CD4-positive, alpha-beta T cell (primary cell): ENCODE measurements at places on chromosomes 12 and 14.
A peak's percentile ranks its signal among the peaks of the same experiment; 100 is the strongest.

GRCh38 chr12:64666054-64666914 is 56.0 kb downstream of the RASSF3 start:
- H3K4me1 ChIP-seq, result peaks cover 74% of the 10 kb centered on the region
- H3K36me3 ChIP-seq, result peaks cover 11% of the 10 kb centered on the region
- peak overlapping the region; percentile 91 for H3K27ac ChIP-seq
- H3K27me3 ChIP-seq, result no peaks in the 10 kb centered on the region
- peak overlapping the region; percentile 35 for H3K4me3 ChIP-seq
- peak; percentile 30 for DNase-seq

- no peaks in the 10 kb centered on the region for H3K4me1 ChIP-seq
- no peak for DNase-seq
- H3K4me3 ChIP-seq, result no peak overlapping the region
- no peak overlapping the region for H3K27ac ChIP-seq
- no peaks in the 10 kb centered on the region for H3K27me3 ChIP-seq
Measured at GRCh38 chr12:90839346-90839745, 115.6 kb downstream of the CCER1 start.

DNA sequence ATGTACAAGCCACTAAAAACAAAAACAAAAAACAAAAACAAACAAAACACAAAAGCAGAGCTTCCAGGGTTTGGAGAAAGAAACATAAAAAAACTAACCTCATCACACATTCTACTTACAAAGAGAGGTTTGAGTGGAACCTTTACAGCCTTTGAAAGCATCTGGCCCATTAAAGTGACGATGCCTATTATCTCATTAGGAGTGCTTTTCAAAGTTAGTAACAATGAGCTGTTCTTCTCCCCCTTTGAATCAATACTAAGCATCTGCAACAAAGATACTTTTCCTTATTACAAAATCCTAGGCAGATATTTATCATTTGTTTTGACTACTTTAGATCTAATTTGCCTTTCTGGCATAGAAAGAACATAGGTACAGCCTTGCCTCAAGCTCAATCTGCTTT is 217.3 kb downstream of the PPM1H start:
- H3K36me3 ChIP-seq, result no peaks in the 10 kb centered on the region
- no peaks in the 10 kb centered on the region for H3K4me1 ChIP-seq
- no peak overlapping the region for H3K4me3 ChIP-seq
- no peak overlapping the region for H3K27ac ChIP-seq
- DNase-seq, result no peak

DNA sequence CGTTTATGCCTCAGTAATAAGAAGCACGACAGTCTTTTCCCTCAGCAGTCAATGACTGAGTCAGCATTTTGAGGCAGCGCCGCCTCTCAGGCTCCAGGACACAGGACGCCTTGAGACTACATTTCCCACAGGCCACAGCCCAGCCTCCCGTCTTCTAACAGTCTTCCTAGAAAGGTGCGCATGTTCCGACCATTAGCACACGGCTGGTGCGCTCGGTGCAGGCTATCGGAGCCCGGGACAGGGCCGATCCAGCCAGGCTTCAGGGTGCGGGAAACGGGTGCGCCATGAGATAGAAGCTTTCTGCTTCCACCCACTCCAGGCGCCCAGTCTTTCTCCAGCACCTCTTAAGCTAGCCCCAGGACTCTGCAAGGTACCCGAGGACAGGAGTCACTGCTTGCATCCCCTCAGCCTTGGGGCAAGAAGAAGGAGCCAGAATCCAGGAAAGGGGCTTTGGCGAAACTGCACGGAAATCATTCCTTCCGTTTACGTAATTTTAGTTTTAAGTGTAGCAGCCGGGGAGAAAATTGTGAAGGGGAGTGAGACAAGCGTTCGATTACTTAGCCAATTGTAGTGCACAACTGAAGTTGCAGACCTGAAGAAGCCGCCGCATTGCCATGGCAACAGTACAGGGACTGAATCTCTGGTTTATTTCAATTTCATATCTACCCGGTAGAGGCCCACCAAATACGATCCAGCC is 54.0 kb downstream of the ZNF641 start:
- H3K4me3 ChIP-seq, result peak overlapping the region; percentile 56
- H3K27me3 ChIP-seq, result peaks cover 6% of the 10 kb centered on the region
- H3K36me3 ChIP-seq, result no peaks in the 10 kb centered on the region
- H3K27ac ChIP-seq, result no peak overlapping the region

DNA sequence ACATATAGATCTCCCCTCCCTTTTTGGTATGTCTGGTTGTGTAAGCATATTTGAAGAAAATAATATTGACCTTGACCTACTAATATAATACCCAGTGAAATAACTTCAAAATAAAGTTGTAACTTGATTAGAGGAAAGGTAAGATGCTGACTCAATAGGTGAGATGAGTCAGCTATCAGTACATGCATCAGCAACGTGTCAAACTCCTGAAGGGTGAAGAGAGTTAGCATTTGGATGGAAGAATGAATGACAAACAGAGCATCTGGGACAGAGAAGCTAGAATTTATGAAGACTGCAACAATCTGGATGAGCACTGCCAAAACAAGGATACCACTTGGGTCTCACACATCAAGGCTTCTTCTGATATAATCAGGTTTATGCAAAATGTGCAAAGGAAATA is 74.9 kb downstream of the PPP2R5E start:
- no peak overlapping the region for H3K27ac ChIP-seq
- H3K36me3 ChIP-seq, result no peaks in the 10 kb centered on the region
- H3K4me3 ChIP-seq, result no peak overlapping the region
- H3K4me1 ChIP-seq, result peaks cover 8% of the 10 kb centered on the region

DNA sequence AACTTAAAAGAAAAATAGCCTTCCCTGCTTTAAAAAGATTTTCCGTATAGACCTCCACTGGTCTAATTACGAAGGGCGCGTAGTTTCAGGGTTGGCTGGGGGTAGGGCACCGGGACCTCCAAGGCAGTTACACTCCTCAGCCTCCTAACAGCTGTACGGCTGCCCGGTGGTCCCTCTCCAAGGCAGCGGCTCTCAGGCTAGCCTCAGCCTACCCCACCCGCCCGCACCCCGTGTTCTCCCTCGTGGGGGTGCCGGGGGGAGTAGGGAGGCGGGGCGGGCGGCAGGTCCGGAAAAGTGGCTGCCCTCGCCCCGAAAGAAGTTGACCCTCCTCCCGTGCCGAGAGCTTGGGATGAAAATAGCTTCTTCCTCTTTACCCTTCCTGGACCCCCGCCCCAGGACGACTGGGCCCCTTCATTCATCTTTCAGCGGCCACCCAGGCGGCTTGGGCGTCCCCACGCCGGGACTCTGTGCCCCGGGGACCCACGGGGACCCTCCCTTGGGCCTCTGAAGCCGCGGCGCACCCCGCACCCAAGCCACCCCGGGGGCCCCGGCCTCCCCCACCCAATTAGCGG is 991 bp upstream of the RCOR1 start:
- H3K36me3 ChIP-seq, result no peaks in the 10 kb centered on the region
- H3K4me3 ChIP-seq, result peak overlapping the region; percentile 77
- H3K4me1 ChIP-seq, result peaks cover 25% of the 10 kb centered on the region
- no peaks in the 10 kb centered on the region for H3K27me3 ChIP-seq

DNA sequence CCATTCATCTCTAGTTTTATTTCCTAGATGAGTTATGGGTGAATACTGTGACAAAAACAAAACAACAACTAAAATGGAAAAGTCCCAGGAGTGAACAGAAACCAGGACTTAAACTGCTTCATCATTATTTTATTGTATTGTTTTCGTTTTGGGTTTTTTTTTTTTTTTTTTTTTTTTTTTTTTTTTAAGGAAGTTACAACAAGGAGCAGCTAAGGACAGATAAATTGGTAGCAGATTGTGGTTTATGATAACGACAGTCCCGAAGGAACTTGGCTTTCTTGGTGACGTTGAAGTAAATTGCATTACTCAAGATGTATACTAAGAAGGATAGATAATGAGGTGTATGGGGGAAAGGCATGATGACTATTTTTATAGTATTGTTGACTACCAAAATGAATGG is 866.3 kb downstream of the NRXN3 start:
- H3K27ac ChIP-seq, result no peak overlapping the region
- no peaks in the 10 kb centered on the region for H3K4me1 ChIP-seq
- H3K36me3 ChIP-seq, result no peaks in the 10 kb centered on the region
- no peak for DNase-seq
- no peaks in the 10 kb centered on the region for H3K27me3 ChIP-seq

GRCh38 chr12:129961091-129961490 is 57.3 kb upstream of the TMEM132D start:
- H3K4me1 ChIP-seq, result no peaks in the 10 kb centered on the region
- H3K27ac ChIP-seq, result no peak overlapping the region
- H3K4me3 ChIP-seq, result no peak overlapping the region
- H3K27me3 ChIP-seq, result peaks cover 2% of the 10 kb centered on the region

DNA sequence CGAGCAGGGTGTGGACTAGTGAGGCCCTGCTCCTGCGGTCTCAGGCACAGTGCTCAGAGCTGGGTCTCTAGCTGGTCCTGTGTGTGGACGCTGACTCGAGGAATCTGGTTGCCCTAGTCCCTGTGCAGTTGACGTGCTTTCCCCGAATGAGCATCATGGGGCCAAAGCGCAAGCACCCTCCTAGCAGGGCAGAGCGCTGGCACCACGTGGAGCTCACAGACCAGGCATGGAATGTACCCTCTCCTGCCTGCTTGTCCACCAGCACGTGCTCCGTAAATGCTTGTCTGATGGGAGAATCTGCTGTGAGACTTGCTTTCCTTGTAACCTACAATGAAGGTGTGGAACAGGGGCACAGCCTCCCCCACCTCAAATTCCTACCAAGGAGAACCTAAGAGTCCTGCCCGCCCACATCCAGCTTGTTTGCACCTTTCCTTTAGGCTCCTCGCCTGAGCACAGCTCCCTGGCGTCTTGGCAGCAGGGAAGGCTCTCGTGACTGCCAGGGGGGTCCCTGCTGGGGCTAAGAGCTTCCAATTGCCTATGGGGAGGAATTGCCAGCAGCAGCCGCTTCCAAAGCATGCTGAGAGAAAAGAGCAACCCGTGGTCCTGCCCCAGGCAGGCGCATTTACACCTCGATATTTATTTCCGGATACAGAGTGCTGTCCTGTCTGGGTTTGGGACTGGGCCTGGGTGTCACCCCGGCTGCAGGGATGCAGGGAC is 125.0 kb downstream of the PIWIL1 start:
- no peaks in the 10 kb centered on the region for H3K36me3 ChIP-seq
- H3K27ac ChIP-seq, result no peak overlapping the region
- no peaks in the 10 kb centered on the region for H3K27me3 ChIP-seq
- DNase-seq, result no peak
- no peak overlapping the region for H3K4me3 ChIP-seq

DNA sequence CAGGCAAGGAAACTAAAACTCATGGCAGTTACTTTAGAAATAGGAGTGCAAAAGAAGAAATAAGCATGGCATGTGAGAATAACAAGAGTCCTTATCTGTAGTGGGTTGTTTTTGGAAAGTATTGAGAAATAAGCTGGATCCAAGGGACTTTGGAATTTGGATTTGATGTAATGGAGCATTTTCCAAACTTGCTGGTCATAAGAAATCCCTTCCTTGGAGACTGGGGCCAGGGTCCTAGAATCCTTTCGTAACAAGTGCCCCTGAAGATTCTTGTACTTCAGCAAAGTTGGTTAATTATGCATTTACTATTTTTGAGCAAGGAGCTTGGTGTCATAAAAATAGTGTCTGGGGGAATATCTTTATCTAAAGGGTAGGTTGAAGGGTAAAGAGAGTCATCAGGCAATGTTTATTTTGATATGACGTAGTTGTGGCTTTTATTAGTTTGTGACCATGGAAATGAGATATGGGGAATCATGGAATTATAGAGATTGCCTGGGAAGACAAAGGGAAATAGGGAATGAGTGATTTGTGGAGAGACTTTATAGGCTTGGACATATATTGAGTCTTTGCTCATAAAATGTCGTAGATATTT is 53.9 kb downstream of the WNK1 start:
- no peaks in the 10 kb centered on the region for H3K27me3 ChIP-seq
- H3K36me3 ChIP-seq, result no peaks in the 10 kb centered on the region
- peaks cover 50% of the 10 kb centered on the region for H3K4me1 ChIP-seq
- DNase-seq, result no peak

GRCh38 chr12:75888874-75889613 is 142.5 kb downstream of the PHLDA1 start:
- H3K27me3 ChIP-seq, result no peaks in the 10 kb centered on the region
- no peak overlapping the region for H3K27ac ChIP-seq
- no peak overlapping the region for H3K4me3 ChIP-seq
- no peaks in the 10 kb centered on the region for H3K4me1 ChIP-seq
- H3K36me3 ChIP-seq, result no peaks in the 10 kb centered on the region
- DNase-seq, result no peak

DNA sequence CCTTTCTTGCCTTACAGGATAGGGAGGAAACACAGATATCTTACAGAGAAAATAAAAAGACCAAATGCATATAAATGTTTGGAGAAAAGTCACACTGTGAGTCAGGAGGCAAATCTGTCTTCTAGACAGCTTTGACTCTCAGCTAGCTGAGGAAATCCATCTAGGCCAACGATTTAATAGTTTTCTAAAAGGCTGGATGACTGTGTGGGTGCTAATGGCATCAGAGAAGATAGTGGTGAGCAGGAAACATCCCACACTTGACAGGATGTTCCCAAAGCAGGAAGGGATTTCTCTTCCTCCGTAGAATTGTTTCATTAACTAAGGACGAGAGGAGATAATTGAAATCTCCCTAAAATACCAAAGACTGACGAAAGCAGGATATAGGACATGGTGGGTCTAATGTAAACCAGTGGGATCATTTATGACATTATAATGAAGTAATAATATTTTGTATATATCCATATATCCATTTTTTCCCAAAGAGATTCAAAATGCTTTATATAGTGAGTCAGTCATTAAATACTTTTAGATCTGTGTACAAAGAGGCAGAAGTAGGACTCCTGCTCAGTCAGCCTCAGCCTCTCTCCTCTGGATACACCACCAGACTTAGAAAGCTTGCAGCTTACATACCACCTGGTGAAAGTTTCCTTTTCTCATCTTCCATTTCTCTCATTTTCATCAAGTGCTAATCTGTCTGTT is 44.3 kb upstream of the PSMA6 start:
- H3K27me3 ChIP-seq, result no peaks in the 10 kb centered on the region
- H3K4me3 ChIP-seq, result no peak overlapping the region
- no peak for DNase-seq
- no peaks in the 10 kb centered on the region for H3K4me1 ChIP-seq
- peaks cover 21% of the 10 kb centered on the region for H3K36me3 ChIP-seq
